WTC11 (cell line): ENCODE measurements at places on chromosomes 1 and 21. TPM values are rescaled to one million over a fixed set of nuclear protein-coding genes. Genes with fewer than 3 reads are reported as not detected.

LHX8 gene
- total RNA-seq, result 0.25 to 0.39 TPM (median 0.37 TPM) in 3 replicates

KCNE2 gene
- total RNA-seq, result 0.23 to 0.62 TPM (median 0.44 TPM) in 3 replicates

GJA5 gene
- 2.2 to 3.0 TPM (median 2.2 TPM) in 3 replicates for total RNA-seq

C1orf185 gene
- total RNA-seq, result not detected in 3 replicates

TNFRSF18 gene
- total RNA-seq, result 0.83 to 1.2 TPM (median 1.1 TPM) in 3 replicates

NENF gene
- total RNA-seq, result 26.2 to 28.1 TPM (median 27.3 TPM) in 3 replicates

TDRD10 gene
- total RNA-seq, result 0.09 to 0.46 TPM (median 0.25 TPM) in 3 replicates

ATP5PF gene
- 129 to 142 TPM (median 132 TPM) in 3 replicates for total RNA-seq

NUP210L gene
- total RNA-seq, result 0.02 to 0.09 TPM in 2 of 3 replicates, not detected in the other

PRRX1 gene
- total RNA-seq, result 0.14 to 0.31 TPM (median 0.14 TPM) in 3 replicates

RIMKLA gene
- total RNA-seq, result 8.3 to 17.3 TPM (median 15.9 TPM) in 3 replicates

OR2G6 gene
- not detected in 3 replicates for total RNA-seq

MMP23B gene
- 20.0 to 28.1 TPM (median 27.1 TPM) in 3 replicates for total RNA-seq

CLCA1 gene
- total RNA-seq, result 0.07 to 0.14 TPM (median 0.11 TPM) in 3 replicates

LRRIQ3 gene
- 0.21 to 1.1 TPM (median 0.46 TPM) in 3 replicates for total RNA-seq

ALX3 gene
- total RNA-seq, result 0.09 to 0.15 TPM in 2 of 3 replicates, not detected in the other

ACTL8 gene
- 0.80 to 1.6 TPM (median 0.87 TPM) in 3 replicates for total RNA-seq
